ENCODE measurements at places on chromosomes 2 and 18.

GRCh38 chr18:11520536-11520935 lies 88.9 kb upstream of the SLC35G4 start:
- no peak for DNase-seq

GRCh38 chr2:239509373-239510143 lies 108.7 kb upstream of the HDAC4 start:
- peak; percentile 44 for DNase-seq

- DNase-seq, result no peak
Measured at GRCh38 chr2:157364257-157364974, 38.8 kb upstream of the ERMN start.

DNA sequence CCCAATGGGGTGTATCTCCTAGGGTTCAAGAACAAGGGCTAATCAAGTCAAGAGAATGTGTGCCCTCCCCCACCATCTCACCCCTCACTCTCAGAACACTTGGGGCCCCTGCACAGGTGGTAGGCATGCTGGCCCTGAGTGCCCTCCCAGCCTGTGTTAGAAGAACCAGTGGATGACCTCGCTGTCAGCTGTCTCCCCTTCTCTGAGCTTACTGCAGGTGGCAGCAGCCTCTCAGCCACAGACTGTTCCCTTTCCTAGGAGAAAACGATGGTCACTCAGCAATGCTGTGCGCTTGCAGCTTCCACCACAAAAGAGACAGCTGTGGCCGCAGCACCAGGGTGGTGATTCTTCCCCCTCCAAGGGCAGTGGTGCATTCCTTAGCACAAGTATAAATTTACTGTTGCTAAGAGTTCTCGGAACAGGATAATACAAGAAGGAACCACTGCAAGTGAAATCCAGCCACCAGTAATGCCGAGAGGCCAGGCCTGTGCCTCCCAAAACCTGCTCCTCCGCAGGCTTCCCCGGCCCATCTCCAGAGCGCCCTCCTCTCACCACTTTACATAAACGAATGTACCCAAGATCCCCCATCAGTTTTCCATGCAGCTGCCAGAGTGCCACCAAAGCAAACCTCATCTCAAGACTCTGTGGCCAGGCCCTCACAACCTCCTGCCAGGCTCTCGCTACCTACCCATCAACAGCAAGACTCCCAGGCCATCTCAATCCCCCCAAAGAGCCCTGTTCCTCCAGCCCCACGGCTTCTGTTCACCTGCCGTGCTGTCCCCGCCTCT lies 935 bp upstream of the RAMP1 start:
- DNase-seq, result peak; percentile 77

DNA sequence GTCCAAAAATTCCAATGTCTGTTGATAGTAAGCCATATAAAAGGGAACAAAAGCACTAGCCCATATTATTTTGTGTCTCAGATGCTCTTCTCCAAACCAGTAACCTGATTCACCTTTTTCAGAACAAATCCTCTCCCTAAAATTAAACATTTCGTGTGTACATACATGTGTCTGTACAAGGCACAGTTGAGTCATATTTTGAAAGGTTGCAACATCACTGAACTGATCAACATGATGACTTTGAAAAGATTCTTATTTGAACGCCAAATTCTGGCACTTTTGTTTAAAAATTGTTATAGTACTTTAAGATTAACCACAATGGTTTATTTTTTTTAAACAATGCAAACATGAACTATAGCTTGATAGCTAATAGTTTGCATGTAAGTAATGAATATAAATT lies 102.5 kb downstream of the RIT2 start:
- no peak for DNase-seq

- no peak for DNase-seq
Measured at GRCh38 chr2:22807872-22808271, 577.1 kb upstream of the KLHL29 start.

DNA sequence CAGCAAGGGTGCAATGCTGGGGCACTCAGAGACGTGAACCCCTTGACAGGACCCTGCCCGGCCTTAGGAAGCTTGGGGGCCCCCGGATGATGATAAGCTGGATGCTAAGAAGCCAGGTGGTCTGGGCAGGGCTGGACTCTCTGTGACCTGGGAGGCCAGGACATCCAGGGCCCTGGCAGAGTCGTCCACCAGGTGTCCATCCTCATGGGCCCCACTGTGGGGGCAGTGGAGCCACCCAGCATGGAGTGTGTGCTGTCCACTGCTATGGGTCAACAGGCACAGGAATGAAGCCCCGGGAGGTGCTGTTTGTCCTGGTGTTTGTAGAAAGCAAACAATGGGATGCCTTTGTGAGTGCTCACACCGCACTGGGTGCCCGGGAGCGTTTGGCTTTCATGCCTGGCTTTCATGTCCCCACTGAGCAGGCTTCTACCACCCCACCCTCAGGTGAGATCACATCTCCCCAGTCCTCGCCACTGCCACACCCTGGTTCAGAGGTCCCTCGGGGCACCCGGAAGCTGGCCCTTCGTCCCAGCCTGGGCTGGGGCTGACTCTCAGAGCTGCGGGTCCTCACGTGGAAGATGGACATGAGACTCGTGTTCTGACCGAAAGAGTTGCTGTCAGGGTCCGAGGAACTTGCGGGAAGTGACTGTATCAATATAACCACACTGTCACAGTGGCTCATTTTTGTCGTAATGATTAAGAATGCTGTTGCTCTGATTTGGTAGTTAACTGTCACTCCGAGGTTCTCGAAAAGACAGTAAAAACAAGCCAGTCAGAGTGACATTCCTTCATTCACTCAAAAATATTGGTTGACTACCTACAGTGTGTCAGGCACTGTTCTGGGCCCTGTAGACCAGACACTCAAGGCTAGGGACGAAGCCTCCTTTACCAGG lies 53.3 kb downstream of the INHBB start:
- DNase-seq, result no peak

Data from inflammatory macrophage treated with lipopolysaccharide for 1 hour (primary cell).